ENCODE measurements at places on chromosomes 12 and 14.

GRCh38 chr12:106113042-106113441 lies 25.7 kb downstream of the NUAK1 start:
- peak; percentile 3 for DNase-seq

GRCh38 chr12:120534203-120534702 lies at the start of gene RNF10:
Gene RNF10 (plus strand): TSS chr12:120534356. CDS start chr12:120534812, 456 bp downstream.
- DNase-seq = peak; percentile 66

- no peak for DNase-seq
These were observed 10.9 kb downstream of the HVCN1 start for GRCh38 chr12:110677982-110678381.

GRCh38 chr14:88004506-88005036 lies 364 bp upstream of the GPR65 start:
- no peak for DNase-seq

All from stimulated activated CD4-positive, alpha-beta T cell treated with anti-CD3 and anti-CD28 coated beads, Interleukin-1b, Interleukin-23, amount 100 ng/mL, for 48 hours (primary cell).